Sigmoid colon (tissue), 7 donors: ENCODE measurements at places on chromosomes 7 and 10. TPM values are rescaled to one million over a fixed set of nuclear protein-coding genes. Genes with fewer than 3 reads are reported as not detected.

CROT gene
- polyA plus RNA-seq = 11.9 TPM

ATP6V0A4 gene
- polyA plus RNA-seq = not detected

COL17A1 gene
- 18.7 TPM for polyA plus RNA-seq

GSTO2 gene
- 9.7 TPM for polyA plus RNA-seq

PLEKHS1 gene
- polyA plus RNA-seq = 11.0 TPM
